ENCODE measurements at places on chromosomes 13 and 19. TPM values are rescaled to one million over a fixed set of nuclear protein-coding genes. Genes with fewer than 3 reads are reported as not detected.

The ZNF816 gene
- 3.6 TPM for total RNA-seq

DNA sequence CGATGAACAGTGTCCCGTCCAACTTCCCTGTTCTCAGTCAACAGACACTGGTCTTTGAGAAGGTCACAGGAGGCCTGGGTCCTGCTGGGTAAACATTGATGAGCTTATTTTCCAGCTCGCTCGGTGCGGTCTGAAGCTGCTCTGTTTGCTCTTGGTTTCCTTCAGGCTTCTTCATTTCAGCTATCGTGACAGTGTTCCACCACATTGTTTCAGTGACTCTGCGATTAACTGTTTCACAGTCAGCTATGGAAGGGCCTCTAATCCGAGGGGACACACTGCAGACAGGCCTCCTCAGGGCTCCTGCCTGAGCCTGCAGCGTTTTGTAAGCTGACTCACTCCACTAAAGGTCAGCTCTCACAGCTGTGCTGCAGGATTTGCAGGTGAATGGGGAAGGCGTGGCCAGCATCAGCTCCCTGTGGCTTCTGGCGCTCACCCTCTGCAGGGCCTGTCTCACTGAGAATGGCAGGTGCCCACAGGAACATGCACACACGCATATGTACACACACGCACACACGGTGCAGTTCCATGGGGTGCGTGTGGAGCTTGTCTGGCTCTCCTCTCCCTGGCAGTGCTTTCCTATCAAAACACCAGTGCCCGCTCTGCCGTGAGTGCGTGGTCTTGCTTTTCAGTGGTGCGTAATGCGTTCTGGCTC is 62.9 kb upstream of the MCF2L start:
- no peak for DNase-seq

- no peak for DNase-seq
Measured at GRCh38 chr13:45907503-45907902, 56.0 kb upstream of the SIAH3 start.

DNA sequence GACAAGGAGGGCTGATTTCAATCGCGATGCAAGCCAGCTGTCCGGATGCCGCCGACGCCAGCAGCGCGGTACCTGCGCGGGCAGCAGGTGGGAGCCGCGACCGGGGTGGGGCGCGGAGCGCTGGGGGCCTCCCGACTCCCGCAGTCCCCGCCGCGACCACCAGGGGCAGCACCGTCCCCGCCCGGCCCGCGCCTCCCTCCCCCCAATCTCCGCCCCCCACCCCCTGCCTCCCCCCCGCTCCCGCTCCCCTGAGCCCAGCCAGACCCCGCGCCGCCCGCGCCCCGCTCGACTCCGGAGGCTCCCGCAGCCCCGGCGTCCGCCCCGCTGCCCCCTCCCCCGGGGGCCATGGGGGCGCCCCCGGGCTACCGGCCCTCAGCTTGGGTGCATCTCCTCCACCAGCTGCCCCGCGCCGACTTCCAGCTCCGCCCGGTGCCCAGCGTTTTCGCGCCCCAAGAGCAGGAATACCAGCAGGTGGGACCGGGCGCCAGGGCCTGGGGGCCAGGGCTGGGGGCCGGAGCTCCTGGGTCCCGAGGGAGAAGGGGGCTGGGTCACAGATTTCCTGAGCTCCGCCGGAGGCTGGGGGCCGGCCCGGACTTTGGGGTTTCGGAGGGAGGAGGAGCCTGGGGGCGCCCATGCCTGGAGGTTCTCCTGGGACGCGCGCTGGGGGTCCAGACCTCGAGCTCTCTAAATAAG is at the start of gene TTYH1:
TTYH1 (plus strand) TSS at position 257 of the 693 bp plus-strand sequence; CDS start at position 346, 89 bp downstream.
- no peak for DNase-seq

The ONECUT3 gene
- not detected for total RNA-seq

The ZNF534 gene
- total RNA-seq = not detected

- DNase-seq = no peak
Measured at GRCh38 chr19:16289594-16289993, 35.0 kb upstream of the KLF2 start.

DNA sequence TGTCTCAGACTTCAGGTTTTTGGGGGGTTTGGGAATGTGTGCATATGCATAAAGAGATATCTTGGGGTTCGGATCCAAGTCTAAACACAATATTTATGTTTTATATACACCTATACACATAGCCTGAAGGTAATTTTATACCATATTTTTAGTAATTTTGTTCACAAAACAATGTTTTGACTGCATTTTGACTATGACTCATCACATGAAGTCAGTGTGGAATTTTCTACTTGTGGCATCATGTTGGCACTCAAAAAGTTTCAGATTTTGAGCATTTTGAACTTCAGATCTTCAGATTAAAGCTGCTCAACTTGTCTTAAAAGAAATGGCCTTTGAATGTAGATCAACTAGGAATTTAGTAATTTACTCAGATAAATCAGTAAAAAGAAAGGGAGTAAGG is 712.9 kb upstream of the GPC6 start:
- DNase-seq = no peak

The ZNF808 gene
- total RNA-seq = 13.4 TPM

DNA sequence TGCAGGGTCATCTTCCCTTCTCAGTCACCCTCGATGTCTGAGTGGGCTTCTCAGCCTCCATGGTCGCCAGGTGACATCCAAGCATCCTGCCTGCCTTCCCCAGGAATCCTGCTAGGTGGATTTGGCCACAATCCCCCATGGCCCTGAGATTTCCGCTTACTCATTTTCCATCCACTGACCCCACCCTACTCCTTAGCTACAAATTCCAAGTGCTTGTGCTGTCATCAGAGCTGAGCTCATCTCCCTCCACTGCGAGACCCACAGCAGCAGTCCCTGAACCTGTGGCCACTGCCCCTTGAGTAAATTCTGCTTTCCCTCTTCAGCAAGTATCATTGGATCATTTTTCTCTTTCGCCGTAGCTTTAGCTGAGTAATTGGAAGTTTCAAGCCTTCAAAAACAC is 90.5 kb upstream of the ANKRD10 start:
- no peak for DNase-seq

The TEAD2 gene
- total RNA-seq = not detected

GRCh38 chr13:30846866-30847265 is 59.2 kb upstream of the MEDAG start:
- DNase-seq = no peak

The KASH5 gene
- total RNA-seq = not detected

GRCh38 chr13:60229708-60230272 is 66.1 kb upstream of the DIAPH3 start:
- no peak for DNase-seq

The CRX gene
- not detected for total RNA-seq

DNA sequence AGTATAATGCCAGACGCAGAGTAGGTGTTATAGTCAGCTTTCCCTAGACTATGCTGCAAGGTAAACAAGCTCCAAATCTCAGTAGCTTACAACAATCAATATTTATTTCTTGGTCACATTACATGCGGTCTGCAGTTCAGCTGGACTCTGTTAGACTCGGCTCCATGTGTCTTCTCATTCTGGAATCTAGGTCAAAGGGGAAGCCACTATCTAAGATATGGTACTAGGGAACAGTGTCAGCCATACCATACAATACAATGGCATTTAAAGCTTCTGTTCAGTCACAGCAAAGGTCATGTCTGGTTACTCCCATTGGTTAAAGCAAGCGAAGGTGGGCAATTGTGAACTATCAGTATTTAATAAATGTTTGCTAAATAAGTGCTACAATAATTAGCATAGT is 65.3 kb upstream of the SERTM1 start:
- no peak for DNase-seq
